ENCODE measurements at places on chromosomes 1 and 21.

DNA sequence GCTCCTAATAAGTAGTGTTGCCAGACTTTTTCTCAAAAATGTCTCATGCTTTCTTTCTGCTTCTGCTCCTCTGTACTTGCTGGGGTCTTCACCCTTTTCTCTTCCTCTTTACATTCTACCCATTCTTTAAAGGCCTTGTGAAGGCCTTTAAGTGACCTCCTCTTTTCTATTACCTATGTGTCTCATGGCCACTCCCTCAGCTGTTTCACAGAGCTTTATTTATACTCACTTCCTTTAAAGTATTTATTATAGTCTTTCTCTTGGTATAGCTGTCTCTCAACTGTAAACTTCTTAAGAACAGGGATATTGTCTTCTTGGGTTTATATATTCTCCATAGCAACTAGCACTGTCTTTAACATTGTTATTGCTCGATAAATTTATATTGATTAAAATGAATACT lies 792 bp downstream of the GOLPH3L start:
- no peak for DNase-seq

DNA sequence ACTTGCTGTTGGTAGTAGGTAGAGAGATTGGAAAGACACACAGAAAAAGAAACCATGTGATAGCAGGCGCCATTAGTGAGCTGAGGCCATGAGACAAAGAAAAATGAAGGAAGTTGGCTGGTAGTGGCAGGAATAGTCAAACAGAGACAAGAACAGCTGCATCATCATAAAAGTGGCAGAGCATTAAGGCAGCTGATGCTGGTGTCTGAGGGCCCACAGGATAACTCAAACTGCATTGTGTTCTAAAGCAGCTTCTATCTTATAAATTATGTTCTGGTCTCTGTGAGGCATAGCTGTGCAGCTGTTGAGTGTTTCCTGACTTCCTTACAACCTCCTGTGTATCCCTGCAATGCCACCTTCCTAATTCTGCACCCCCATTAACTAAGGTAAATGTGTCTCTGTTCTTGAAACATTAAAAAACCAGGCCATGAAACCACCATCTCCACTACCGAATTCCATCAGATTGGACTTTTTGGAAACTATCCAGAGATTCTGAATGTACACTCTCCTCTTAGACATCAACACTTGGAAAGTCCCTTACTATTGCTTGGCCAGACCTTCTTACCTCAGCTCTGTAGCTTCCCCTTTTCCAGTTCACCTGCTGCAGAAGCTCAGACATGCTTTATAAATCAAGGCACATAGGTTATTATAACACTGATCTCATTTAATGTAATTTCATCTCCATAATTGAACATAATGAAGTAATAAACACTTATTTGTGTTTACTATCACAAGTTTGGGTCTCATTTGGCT lies 23.4 kb upstream of the ARHGAP29 start:
- no peak for DNase-seq

- DNase-seq: no peak
Measured at GRCh38 chr21:40425981-40426380, 421.0 kb downstream of the DSCAM start.

DNA sequence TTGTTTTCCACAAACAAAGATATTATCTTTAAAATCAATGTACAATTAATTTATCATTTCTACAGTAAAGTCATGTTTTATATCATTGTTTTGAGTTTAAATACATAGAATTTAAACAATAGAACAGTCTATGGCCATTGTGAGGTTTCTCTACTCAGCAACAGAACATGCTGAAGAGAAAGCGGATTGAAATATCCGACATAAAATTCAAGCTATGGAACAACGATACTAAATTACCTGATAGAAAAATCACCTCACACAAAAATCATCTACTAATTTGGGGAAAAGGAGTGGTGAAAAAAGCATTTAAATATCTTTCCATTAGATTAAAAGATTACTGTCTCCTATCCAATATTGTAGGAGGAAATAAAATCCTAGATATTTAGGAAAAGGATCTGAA lies 12.6 kb downstream of the CDKN2C start:
- DNase-seq: no peak

DNA sequence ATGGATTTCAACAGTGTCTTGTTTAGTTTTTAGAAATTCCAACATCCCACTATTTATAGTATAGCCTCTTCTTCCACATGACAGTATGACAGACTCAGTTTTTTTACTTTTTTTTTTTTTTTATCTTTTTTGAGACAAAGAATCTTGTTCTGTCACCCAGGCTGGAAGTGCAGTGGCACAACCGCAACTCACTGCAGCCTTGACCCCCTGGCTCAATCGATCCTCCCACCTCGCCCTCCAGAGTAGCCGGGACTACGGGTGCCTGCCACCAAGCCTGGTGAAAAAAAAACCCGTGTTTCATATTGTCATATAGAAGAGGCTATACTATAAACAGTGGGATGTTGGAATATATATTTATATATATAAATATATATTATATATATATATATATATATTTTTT lies 1.2 kb upstream of the DR1 start:
- no peak for DNase-seq

GRCh38 chr1:151128800-151129199 lies 17.6 kb downstream of the SEMA6C start:
- DNase-seq: peak; percentile 26

- no peak for DNase-seq
Measured at GRCh38 chr1:115377411-115377810, 39.4 kb upstream of the NGF start.

GRCh38 chr1:169833179-169833901 lies 38.6 kb upstream of the METTL18 start:
- no peak for DNase-seq

DNA sequence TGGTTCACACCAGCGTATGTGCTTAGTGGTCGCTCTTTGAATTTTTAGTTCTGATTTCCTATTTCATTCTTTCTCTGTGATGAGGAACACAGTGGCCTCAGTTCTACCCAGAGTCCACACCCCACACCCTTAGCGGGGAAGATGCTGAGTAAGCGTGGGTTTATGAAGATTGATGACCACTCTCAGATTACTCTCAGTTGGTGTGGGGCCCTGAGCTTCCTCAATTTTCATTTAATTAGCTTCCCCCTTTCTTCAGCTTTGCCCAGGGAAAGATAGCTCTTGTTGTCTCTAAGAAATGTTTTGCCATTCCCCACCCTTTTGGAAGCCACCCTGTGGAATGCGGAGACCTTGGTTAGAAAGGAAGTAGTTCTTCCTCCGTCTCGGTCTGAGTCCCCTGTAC lies 299.9 kb upstream of the PROX1 start:
- DNase-seq: no peak

GRCh38 chr1:150627826-150628410 lies 1.5 kb downstream of the ENSA start:
- no peak for DNase-seq

GRCh38 chr1:54335011-54335754 lies 71.0 kb downstream of the SSBP3 start:
- no peak for DNase-seq

- DNase-seq: no peak
Measured at GRCh38 chr1:27418326-27419185, 26.1 kb downstream of the GPR3 start.

Measured in activated CD8-positive, alpha-beta memory T cell treated with anti-CD3 and anti-CD28 coated beads for 24 hours (primary cell).